ENCODE measurements at places on chromosomes 1 and 21. TPM values are rescaled to one million over a fixed set of nuclear protein-coding genes. Genes with fewer than 3 reads are reported as not detected.

- peaks cover 43% of the 10 kb centered on the region for H3K4me1 ChIP-seq
- DNase-seq, result no peak
- no peaks in the 10 kb centered on the region for H3K36me3 ChIP-seq
- no peak overlapping the region for H3K27ac ChIP-seq
Measured at GRCh38 chr1:101262630-101263348, 26.0 kb downstream of the S1PR1 start.

DNA sequence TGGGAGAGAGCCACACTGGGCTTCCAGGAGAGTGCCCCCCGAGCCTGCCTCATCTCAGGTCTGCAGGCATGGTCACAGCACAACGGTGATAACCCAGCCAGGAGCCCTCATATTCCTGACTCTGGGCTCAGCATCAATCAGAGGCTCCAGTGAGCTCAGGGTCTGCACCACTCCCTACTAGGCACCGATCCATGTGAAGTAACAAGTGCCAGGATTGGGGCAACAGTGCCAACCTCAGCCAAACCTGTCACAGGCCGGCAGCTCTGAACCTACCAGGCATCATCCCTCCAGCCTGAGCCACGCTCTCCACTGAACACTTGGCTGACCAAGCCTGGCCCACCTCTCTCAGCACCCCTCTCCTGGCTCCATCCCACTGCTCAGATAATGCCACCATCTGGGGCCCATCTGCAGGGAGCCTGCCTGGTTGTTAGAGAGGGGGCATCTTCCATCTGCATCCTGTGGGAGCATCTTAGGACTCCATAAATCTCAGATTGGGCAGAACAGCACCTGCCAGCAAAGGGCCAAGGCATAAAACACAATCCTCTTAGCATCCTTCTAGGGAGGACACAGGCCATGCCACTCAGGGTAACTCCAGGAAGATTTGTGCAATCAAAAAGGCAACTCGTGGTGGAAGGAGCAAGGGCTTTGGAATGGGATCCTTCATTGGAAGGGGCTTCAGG lies 213.7 kb upstream of the CSF3R start:
- H3K4me3 ChIP-seq, result no peak overlapping the region
- no peaks in the 10 kb centered on the region for H3K27me3 ChIP-seq
- DNase-seq, result no peak
- H3K36me3 ChIP-seq, result no peaks in the 10 kb centered on the region

DNA sequence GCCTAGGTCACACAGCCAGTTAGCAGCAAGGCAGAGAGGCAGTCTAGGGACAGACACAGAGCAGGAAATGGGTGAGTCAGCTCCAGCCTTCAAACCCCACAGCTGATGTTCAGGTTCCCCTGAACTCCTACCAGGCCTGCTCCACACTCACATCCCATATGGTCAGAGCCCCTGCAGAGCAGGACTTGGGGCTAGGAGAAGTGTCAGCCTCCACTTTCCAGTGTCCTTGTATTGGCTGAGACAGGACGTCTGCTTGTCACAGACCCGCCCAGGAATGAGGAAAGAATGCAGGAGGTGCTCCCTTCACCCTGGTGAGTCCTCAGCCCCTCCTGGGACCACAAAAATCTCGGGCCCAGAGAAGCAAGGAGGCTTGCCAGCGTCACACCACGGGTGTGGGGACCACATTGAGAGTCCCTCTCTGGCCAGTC lies 92.5 kb downstream of the LACTBL1 start:
- H3K4me3 ChIP-seq, result no peak overlapping the region
- no peaks in the 10 kb centered on the region for H3K4me1 ChIP-seq
- H3K27me3 ChIP-seq, result no peaks in the 10 kb centered on the region

DNA sequence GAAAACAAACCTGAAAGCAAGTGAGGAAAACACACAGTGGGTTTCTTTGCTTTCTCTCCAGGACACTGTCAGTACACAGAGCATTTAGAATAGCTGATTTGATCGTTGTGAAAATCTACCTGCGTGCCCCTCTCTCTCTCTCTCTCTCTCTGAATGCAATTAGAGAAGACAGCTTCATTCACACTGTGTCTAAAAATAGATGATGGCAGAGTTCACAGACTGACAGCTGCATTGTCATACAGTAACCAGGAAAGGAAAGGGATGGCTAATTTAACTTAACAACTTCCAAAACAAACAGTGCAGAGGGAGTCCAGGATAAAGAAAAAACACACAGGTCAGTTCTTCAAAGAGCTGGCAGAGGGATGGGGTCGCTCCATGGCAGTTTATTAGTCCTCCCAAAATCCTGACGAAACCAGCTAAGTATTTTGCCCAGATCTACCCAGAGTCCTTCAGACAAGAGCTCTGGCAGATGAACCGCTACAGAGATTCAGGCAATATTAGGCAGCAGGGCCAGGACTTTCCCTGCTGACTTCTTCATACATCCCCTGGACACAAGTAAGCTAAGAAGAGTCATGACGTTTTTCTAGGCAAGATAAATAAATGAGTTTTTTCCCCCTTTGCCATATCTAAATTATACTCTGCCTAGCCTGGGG lies 58.9 kb downstream of the WLS start:
- no peaks in the 10 kb centered on the region for H3K36me3 ChIP-seq
- peak overlapping the region; percentile 6 for H3K27ac ChIP-seq
- peaks cover 24% of the 10 kb centered on the region for H3K4me1 ChIP-seq
- no peaks in the 10 kb centered on the region for H3K27me3 ChIP-seq
- H3K4me3 ChIP-seq, result no peak overlapping the region
- DNase-seq, result no peak

ST6GALNAC5 gene
- total RNA-seq, result 33.4 TPM

Data from adrenal gland (tissue), 19 donors.